ENCODE measurements at places on chromosomes 2 and 18. TPM values are rescaled to one million over a fixed set of nuclear protein-coding genes. Genes with fewer than 3 reads are reported as not detected.

DNA sequence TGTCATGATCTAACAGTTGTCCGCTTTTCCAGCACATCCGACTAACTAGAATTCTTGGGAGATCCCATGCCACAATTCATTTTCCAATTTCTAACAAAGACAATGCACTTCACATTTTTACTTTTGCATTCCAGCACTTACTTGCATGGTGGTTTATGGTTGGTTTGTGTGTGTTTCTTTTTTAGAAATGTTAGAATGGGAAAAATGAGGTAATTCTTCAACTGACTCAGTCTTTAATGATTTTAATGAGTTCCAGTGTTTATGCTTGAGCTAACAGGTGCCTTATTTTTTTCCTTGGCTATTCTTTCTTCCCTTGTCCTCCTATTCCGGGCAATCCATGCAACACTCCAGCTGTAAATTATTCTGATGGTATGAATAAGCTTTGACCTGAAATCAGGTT, 46.4 kb downstream of the SLC8A1 start:
- DNase-seq, result no peak

DNA sequence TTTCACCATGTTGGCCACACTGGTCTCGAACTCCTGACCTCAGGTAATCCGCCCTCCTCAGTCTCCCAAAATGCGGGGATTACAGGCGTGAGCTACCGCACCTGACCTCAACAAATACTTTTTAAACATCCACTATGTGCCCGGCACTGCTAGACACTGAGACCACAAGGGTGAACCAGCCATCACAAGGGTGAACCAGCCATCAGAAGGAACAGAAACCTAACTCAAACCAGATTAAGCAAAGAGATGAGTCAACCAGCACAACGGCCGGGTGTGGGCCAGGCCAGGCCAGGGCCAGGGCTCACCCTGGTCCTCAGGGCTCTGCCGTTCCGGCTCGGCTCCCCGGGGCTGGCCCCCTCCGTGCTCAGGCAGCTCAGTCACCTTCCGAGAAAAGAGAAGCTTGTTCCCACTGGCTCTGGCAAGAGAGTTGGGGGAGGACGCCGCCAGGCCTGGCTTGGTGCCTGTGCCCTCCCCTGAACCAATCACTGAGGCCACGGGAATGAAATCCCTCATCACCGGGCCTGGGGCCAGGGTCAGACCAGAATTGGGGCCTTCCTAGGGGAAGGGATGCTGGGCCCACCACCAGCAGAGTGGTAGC, 4.4 kb downstream of the TEX44 start:
- DNase-seq, result no peak

DNA sequence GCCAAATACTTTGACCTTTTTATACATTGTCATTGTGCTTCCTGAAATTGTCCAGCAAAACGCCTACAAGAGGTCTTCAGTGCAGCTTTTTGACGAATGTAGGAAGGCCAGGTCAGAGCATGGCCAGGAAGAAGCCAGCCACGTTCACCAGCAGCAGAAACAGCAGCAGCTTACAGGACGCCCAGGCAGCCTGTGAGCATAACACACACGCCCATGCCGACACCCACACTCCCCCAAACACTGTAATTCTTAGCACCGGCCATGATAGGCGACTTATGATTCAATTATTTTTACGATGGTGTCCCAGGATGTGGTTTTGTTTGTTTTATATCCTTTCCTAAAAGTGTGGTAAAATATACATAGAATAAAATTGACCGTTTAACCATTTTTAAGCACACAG, 249.1 kb upstream of the SALL3 start:
- DNase-seq, result no peak

GRCh38 chr2:68391099-68391498, 26.0 kb downstream of the PLEK start:
- DNase-seq, result no peak

- DNase-seq, result peak; percentile 60
Measured at GRCh38 chr18:76491473-76491775, 3.6 kb downstream of the ZNF516 start.

SRD5A2 gene
- total RNA-seq, result not detected

FAM110C gene
- total RNA-seq, result 0.44 TPM

VWC2L gene
- not detected for total RNA-seq
